ENCODE measurements at places on chromosomes 7 and 10. TPM values are rescaled to one million over a fixed set of nuclear protein-coding genes. Genes with fewer than 3 reads are reported as not detected.

The TFPI2 gene
- 144 TPM for total RNA-seq

The MYO1G gene
- total RNA-seq = under 0.01 TPM

The SPDYE8 gene
- total RNA-seq = not detected

The CALY gene
- total RNA-seq = 1.5 TPM

The ATP5MK gene
- 325 TPM for total RNA-seq

The FAM241B gene
- 4.2 TPM for total RNA-seq

The HYAL4 gene
- not detected for total RNA-seq

The INMT gene
- total RNA-seq = not detected

The PARP12 gene
- 35.4 TPM for total RNA-seq

The IFIT1B gene
- not detected for total RNA-seq

The SPDYE11 gene
- not detected for total RNA-seq

The NYAP1 gene
- 0.72 TPM for total RNA-seq

The OPALIN gene
- total RNA-seq = not detected

The DGKI gene
- 0.69 TPM for total RNA-seq

The MSMB gene
- total RNA-seq = not detected

The TSPAN33 gene
- total RNA-seq = 14.3 TPM

The NEUROD6 gene
- total RNA-seq = not detected

The EVX1 gene
- not detected for total RNA-seq

All from epithelial cell of proximal tubule (primary cell).